ENCODE measurements at places on chromosomes 12 and 14.
A peak's percentile ranks its signal among the peaks of the same experiment; 100 is the strongest.

- no peak for DNase-seq
Measured at GRCh38 chr14:86973177-86973576, 1019.8 kb downstream of the GALC start.

- DNase-seq, result no peak
Measured at GRCh38 chr12:106072751-106073150, 66.0 kb downstream of the NUAK1 start.

DNA sequence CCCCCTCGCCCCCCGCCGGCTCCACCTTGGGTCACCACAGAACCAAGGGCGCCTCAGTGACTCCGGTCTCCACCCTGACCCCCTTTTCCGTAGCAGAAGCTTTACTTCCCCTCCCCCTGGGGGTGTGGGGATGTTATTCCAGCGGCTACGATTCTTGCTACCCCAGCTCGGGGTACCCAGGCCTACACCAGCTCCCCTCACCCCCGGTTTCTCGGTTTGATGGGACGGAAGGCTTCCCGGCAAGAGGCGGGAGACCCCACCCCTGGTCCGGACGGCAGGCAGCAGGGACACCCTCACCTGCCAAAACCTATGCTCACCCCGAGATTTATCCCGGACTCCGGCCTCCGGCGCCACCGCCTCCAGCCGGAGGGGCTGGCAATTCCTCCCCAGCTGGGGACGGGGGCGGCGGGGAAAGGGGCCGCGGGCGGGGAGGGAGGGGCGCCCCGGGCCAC, 619 bp downstream of the RAB15 start:
- DNase-seq, result no peak

- DNase-seq, result no peak
Measured at GRCh38 chr12:85476756-85477155, 196.7 kb downstream of the ALX1 start.

DNA sequence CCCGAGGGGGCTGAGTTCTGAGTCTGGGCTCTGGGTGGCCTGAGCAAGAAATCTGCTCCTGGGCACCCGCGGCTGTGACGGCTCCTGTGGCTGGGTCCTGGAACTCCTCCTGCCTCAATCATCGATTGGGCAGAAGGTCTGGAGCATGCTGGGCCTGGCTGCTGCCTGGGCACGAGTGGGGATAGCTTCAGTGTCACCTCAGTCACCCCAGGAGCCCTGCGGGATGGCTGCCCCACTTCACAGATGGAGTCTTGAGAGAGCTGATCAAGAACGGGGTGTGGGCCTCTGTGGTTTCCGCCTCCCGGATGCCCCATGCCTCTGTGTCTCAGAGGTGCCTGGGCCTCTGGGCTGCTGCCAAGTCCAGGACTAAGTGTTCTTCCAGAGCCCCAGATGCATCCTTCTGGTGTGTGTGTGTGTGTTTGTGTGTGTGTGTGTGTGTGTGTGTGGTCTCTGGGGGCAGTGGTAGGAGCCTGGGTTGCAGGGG, 185.6 kb upstream of the C14orf180 start:
- peak; percentile 78 for DNase-seq

- DNase-seq, result no peak
Measured at GRCh38 chr12:54193434-54193833, 4.6 kb upstream of the SMUG1 start.

DNA sequence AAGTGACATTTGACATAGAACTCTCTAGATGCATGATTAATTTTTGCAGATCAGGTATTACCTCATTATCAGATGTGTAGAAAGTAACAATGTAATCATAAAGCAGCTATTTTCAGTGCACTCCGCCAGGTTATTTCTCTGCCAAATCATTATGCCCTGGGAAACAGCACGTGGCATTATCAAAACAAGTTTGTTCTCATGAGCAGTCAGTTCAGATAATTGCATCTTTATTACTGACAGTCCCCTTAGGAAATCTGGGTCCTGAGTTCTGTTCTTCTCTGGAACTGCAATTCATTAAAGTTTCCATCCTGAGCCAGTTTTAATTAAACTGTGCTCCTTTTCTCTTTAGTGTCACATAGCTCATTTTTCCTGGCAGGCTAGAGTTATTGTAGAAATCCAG, 94.7 kb upstream of the KRR1 start:
- no peak for DNase-seq

DNA sequence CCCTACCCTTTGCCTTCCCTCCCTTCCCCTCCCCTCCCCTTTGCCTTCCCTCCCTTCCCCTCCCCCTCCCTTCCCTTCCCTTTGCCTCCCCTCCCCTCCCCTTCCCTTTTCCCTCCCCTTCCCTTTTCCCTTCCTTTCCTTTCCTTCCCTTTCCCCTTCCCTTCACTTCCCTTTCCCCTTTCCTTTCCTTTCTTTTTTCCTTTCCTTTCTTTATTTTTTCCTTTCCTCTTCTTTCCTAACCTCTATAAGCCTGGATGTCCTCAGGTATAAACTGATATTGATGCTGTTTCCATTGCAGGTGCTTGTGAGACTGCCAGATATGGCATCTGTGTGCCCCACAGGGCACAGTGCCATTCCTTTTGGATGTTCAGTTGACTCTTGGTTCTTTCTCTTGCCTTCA, 163.2 kb downstream of the ESRRB start:
- DNase-seq, result no peak

GRCh38 chr12:77231501-77231918, 166.1 kb upstream of the E2F7 start:
- DNase-seq, result no peak

DNA sequence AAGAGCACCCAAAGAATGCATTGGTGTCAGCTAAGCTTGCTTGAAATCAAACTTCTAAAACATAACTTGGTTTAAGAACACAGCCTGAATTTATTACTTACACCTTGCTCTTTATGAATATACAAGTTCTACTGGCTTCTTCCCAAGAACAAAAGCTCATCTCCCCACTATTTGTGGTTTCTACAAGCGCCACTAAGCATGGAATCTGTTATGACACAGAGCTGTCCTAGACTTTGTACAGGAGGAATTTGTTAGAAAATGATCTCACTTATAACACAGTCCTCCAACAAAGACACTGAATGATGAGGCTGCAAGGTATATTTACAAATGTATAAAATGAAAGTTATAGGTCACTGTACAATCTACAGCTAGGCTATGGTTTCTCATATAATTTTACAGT, 452.1 kb downstream of the BCAT1 start:
- DNase-seq, result no peak

DNA sequence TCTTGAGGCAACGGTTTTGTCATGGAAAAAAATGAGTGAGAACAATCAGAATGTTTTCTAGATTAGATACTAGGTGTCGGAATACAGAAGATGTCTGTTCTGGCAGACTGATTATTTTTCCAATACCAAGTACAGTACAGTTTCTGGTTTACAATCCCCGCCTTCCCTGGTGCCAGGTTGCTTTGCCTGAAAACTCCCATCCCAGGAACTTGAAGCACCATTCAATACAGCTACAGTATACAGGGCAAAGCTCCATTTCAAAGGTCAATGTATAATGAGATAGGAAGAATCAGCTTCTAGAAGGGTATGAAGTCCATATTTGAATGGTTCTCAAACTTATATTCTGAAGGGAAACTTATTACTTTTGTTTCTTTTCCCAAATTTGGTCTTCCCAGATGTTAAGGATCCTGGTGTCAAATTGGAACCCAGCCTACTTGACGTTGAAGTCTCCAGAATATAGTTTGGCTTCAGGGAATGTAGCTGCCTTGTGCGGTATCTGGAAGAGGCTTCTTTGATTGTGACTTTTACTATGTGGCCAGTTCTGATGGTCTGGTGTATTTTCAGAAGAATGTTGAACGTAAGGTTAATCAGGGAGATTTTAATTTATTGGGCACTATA, 238.0 kb upstream of the ATP2B1 start:
- DNase-seq, result no peak

DNA sequence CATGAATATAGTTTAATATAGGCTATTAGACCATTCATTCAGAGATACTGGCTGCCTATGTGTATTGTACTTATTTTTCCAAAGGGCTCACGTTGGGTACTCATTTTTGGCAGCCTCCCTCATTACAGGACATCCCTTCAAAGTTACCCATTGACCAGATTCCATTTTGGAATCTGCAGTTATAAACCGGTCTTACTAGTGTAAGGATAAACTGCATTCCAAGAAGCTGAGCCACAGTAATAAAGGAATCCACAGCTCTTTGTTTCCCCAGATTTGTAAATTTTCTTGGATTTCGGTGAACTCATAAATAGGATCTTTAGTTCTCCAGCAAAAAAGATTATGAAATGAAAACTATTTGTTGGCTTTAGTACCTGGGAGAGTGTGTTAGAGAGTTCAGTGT, 18.9 kb upstream of the CFL2 start:
- DNase-seq, result no peak

DNA sequence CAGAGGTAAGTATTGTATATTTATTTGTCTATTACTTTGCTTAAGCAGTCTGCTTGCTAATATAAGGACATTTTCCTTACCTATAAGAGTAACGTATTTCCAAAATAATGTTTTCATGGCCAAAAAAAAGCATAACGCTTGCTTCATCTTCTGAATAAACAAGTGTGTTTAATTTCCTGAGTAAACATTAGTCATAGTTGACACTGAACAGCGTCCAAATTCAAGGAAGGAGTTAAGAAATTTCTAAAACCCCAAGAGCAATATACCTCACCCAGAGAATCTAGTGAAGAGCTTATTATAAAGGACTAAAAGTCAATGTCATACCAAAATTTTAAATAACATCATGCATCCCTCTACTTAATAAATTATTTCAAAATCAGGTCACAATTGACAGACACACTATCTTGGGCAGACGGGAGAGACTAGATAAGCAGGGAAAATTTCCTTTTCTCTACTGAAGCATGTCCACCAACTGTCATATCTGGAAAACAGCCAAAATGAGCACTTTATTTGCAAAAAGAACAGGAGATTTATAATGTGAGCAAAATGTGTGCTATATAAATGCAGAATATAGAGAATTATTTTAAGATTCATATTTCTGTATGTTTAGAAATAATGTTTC, 25.1 kb downstream of the ANKS1B start:
- DNase-seq, result no peak

- no peak for DNase-seq
Measured at GRCh38 chr12:77760271-77761025, 70.2 kb upstream of the NAV3 start.

DNA sequence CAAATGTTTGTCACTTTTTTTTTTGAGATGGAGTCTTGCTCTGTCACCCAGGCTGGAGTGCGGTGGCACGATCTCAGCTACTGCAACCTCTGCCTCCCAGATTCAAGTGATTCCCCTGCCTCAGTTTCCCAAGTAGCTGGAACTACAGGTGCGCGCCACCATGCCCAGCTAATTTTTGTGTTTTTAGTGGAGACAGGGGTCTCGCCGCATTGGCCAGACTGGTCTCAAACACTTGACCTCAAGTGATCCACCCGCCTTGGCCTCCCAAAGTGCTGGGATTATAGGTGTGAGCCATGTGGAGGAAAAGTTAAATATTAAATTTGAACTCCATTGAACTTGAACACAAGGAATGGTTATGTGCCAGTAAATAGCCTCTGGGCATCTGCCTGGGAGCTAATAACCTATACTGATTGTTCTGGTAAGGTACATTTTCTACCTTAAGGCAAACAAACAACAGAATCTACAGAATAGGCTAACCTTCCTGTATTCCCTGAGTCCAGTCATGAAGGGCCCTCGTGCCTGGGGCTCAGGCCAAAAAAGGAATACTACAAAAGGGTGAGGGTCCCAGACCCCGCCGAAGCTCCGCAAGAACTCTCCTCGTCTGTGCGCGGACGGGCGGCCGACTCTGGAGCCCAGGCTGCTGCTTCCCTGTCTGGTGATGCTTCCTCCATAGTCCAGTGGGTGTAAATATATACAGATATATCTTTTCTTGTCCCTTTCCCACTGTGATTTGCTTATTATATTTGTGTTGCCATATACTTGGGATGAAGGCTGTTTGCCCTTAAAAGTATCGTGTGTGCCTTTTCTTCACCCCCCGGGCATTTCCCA, 74.0 kb upstream of the EIF5 start:
- DNase-seq, result no peak

- peak; percentile 87 for DNase-seq
Measured at GRCh38 chr14:34931206-34931605, 51.6 kb upstream of the SRP54 start.

- no peak for DNase-seq
Measured at GRCh38 chr12:117178745-117179144, 11.5 kb downstream of the FBXO21 start.

GRCh38 chr12:42475106-42475505, 114.4 kb downstream of the PRICKLE1 start:
- DNase-seq, result no peak

DNA sequence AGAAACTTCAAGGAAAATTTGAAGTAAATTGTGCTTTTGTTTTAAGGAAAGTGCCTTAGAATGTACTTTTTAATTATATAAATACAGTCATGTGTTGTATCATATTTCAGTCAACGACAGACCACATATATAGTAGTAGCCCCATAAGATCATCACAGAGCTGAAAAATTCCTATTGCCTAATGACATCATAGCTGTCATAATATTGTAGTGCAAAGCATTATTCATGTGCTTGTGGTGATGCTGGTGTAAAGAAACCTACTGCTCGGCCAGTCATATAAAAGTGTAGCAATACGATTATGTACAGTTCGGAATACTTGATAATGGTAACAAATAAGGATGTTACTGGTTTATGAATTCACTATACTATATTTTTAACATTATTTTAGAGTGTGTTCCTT, 198.9 kb upstream of the SLC16A7 start:
- DNase-seq, result no peak

DNA sequence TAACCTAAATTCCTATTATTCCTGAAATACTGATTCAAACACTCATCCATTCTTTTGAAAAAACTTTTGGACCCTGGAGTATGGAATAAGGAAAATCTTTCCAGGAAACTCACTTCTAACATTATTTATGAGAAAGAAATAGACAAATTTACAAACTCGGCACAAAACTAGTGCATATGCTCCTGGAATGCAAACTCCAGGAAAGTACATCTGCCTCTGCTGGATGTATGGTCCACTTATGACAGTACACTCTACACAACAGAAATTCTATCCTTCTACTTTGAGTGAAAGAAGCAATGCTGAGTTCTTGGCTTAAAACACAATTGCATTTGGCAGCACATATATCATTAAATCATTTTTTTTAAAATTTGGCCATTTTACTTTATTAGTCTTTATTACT, 700.5 kb upstream of the STXBP6 start:
- no peak for DNase-seq

DNA sequence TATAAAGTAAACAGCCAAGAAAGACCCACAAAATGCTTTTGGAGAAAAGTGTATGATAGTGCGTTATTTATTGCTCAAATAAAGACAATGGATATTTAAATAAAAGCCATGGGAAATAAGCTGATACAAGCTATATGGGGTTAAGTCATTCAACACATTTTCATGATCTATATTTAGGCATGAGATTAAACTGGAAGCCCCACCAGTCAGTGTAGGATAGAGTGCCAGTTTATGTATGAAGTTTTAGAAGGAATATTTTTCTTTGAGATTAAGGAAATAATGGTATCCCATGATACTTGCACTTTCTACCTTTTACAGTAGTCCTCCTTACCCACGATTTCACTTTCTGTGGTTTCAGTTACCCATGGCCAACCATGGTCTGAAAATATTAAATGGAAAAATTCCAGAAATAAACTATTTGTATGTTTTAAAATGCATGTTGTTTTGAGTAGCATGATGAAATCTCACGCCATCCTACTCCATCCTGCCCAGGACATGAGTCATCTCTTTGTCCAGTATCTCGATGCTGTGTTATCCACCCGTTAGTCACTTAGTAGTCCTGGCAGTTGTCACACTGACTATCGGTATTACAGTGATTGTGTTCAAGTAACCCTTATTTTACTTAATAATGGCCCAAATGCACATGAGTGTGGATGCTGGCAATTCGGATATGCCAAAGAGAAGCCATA, 22.3 kb downstream of the SYT1 start:
- DNase-seq, result no peak
